ENCODE measurements at places on chromosomes 3 and 15.

DNA sequence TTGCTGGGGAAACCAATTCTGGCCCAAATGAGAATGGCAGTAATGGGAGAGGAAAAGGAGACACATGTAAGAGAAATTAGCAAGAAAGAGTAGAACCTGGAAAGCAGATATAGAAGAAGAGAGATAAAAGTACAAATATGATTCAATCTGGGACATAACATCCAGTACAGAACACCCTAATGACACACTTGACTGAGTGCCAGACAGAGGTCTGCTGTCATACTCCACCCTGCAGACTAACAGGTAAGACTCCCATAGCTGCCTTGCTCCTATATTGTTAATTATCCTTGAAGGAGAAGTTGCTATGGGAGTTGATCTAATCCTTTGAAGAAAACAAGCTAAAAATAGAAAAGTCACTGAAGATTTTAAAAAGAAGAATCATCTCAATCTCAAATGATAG is 21.1 kb downstream of the CCPG1 start:
- no peak for DNase-seq

- no peak for DNase-seq
Measured at GRCh38 chr3:42451116-42451515, 40.7 kb upstream of the LYZL4 start.

DNA sequence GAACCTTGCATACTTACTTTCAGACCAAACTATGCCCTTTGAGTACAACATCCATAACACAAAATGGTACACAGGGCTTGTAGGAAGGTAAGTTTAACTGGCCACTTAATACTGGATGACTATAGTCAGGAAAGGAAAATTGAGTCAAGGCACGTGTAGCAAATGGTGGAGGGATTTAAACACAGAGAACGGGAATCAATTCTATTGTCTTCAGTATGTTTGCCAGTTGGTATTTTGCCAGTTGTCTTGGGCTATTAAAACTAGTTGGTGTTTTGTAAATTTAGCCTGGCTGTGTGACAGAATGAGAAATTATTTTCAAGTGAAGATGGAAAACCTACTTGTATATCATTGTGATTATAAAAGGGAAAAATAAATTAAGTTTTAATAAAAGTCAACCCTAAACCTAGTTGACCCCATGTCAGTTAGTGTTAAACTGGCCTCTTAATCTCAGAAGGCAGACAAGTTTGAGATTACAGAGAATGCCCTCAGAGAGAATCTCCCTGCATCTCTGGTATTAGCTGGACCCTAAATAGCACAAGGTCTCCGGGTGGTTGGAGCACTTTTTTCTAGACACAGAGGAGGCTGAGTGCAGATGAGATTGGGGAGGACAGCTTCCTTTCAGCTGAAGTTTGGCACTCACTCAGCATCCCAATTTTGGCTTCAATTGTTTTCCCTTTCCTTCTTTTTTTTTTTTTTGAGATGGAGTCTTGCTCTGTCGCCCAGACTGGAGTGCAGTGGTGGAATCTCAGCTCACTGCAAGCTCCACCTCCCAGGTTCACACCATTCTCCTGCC is 91.2 kb downstream of the MB21D2 start:
- DNase-seq, result no peak

- DNase-seq, result no peak
Measured at GRCh38 chr15:42232606-42233005, 24.5 kb upstream of the VPS39 start.

- DNase-seq, result no peak
Measured at GRCh38 chr15:64144192-64144564, 7.4 kb upstream of the SNX22 start.

GRCh38 chr3:5429517-5429890 is 242.0 kb downstream of the EDEM1 start:
- no peak for DNase-seq
